Kidney (tissue), 22 donors: ENCODE measurements at places on chromosomes 5 and 9. TPM values are rescaled to one million over a fixed set of nuclear protein-coding genes. Genes with fewer than 3 reads are reported as not detected.

GRCh38 chr9:95770653-95771131 is 104.8 kb upstream of the ERCC6L2 start:
- DNase-seq, result peak; percentile 58

GRCh38 chr9:121141706-121142105 is 60.0 kb downstream of the RAB14 start:
- DNase-seq, result no peak

Gene GAS1
- 5.8 TPM for polyA plus RNA-seq

DNA sequence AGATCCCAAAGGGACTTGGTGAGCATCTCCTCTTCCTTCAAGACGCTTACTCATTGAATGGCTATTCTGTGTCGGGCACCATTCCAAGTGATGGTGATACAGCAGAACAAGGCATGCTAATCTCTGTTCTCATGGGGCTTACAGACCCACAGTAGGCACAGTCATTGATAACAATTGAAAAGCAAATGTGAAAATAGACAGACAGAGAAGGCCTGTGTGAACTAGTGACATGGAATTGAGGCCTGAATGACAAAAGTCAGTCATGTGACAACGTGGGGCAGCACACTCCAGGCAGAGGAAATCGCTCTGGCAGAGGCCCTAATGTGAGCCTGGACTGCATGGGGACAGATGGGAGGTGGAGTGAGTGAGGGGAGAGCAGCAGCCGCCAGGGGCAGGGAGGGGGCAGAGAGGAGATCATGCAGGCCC is 70.7 kb upstream of the CPLX2 start:
- no peak for DNase-seq

Gene FAT2
- polyA plus RNA-seq, result 0.37 TPM

DNA sequence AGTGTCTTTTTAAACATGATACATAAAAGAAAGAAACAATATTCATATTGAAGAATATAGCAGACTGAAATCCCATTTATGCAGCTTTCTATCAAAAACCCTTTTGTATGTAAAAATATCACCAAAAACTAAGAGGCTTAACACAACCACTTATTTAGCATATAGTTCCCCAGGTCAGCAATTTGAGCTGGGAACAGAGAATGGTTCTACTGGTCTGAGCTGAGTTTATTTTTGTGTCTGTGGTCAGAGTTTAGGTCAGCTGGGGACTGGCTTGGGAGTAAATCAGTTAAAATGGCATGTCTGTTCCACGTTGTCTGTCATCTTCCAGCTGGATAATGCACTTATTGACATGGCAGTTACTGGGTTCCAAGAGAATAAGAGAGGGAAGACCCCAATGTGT is 165.0 kb downstream of the TMEM232 start:
- DNase-seq, result no peak

- DNase-seq, result no peak
Measured at GRCh38 chr5:7246287-7246686, 149.7 kb upstream of the ADCY2 start.

DNA sequence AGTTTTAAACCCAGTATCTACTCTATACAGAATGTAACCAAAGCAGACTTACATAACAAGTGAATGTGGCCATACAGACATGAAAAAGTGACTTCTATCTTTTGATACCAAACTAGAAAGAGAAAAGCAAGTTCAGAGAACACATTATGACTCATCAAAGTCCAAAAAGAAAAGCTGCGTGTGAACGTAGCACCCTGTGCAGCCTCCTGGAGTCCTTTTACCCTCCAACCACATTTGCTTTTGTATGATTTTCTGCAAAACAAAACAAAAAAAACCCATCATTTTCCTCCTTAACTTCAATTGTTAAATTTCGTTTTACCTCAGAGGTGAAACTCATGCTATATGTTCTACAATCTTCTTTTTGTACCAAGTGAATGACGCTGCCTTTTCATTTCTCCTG is 2.8 kb upstream of the SMARCA2 start:
- no peak for DNase-seq

- DNase-seq, result no peak
Measured at GRCh38 chr9:126515001-126515872, 98.5 kb upstream of the LMX1B start.

DNA sequence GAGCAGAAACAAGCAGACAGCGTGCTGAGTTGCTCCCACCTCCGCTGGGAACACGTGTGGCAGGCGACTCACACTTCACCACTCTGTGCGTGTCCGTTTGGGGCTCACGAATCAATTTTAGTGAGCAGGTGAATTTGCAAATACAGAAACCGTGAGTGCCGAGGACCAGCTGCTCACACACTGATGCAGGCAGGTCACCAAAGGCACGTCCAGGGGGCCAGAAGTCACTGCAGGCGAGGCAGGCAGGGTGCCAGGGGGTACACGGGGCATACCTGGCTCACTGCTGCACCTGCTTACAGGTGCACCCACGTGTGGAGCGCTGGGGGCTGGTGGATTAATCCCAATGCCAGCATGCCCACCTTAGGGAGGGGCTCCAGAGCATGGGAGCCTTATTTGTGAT is 68.8 kb downstream of the ZNF354C start:
- DNase-seq, result no peak

- DNase-seq, result no peak
Measured at GRCh38 chr9:116066221-116066620, 87.4 kb upstream of the PAPPA start.

- DNase-seq, result no peak
Measured at GRCh38 chr5:128144491-128144890, 60.9 kb downstream of the SLC12A2 start.

- DNase-seq, result no peak
Measured at GRCh38 chr5:103624035-103624480, 61.5 kb upstream of the NUDT12 start.

Gene REEP5
- polyA plus RNA-seq, result 157 TPM

DNA sequence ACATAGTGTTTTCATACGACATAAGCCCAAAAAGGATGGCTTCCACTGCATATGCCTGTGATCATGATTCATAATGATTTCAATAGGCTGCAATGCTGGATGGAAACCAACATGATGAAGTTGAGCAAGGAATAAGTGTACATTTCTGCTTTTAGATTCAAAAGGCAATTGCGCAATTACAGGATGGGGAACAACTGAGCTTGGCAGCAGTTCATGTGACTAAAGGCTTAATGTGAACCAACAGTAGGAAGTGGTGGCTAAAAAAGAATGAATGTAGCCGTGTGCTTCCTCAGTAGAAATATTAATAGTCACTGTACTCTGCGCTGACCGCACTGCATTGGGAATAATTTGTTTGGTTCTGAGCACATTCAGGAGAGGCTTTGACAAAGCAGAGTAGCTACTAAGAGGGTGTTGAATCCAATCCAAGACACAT is 51.2 kb downstream of the SLC1A3 start:
- peak; percentile 65 for DNase-seq

DNA sequence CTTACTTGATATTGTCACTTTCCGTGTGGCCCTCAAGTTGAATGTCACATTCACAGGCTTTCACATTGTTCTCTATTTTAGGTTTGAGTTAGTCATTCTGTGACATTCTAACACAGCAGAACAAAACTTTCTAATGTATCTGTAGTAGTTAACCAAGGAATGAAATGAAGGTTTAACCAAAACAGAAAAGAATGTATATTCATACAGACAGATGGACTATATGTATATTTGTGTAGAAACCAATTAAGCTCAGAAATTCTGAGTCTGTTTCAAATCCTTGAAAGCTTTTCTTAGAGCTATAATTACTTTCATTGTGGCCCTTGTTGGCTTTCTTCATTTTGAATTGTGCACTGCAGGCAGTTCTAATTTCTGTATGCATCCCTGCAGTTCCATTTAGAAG is 654.7 kb downstream of the LRRC70 start:
- DNase-seq, result no peak

- DNase-seq, result no peak
Measured at GRCh38 chr5:93022211-93022610, 558.8 kb downstream of the NR2F1-AS1 start.

Gene NOXA1
- 19.1 TPM for polyA plus RNA-seq
